Stimulated activated CD4-positive, alpha-beta T cell treated with anti-CD3 and anti-CD28 coated beads, Interleukin-4, amount 100 ng/mL, for 4 hours (primary cell): ENCODE measurements at places on chromosomes 11 and 22.
A peak's percentile ranks its signal among the peaks of the same experiment; 100 is the strongest.

- no peak for DNase-seq
Observed at GRCh38 chr11:34239465-34240149, 118.2 kb downstream of the ABTB2 start.

GRCh38 chr22:25172153-25172552 is 27.5 kb upstream of the CRYBB3 start:
- peak; percentile 6 for DNase-seq

DNA sequence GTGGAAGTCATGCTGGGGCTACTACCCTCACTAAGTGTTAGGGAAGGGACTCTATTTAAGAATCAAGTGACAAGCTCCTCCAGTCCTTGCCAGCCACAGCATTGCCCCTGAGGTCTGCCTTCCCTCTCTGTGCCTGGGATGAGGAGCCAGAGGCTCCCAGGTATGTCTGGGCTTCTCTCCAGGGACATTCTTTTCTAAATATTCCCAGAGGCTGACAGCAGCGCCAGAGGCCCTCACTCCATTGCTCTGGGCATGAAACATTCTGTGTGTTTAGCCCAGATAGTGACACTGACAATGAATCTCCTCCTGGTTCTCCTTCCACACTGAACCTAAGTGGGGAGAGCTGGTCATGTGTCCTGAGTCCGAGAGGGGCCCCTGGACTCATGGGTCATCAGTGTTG is 2.2 kb downstream of the OR51E1 start:
- DNase-seq: no peak

DNA sequence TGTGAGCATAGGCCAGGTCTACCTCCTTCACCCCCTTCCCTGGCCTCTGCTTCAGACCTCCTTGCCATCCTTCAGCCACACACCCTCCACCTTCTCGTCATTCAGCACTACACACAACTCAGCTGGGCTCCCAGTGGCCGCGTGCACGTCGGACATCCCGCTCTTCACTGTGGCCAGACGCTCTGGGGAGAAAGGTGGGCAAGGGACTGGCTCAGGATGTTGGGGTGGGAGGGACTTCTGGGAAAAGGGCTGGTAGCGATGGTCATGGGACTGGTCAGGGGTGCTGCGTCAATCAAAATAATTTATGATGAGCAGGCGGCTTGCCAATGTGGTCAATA is 11.6 kb downstream of the IGSF22 start:
- no peak for DNase-seq
